OCI-LY7 (cell line): ENCODE measurements at places on chromosomes 1 and 21.

GRCh38 chr1:116273042-116273783, 99.8 kb upstream of the ATP1A1 start:
- DNase-seq, result no peak

- no peak for DNase-seq
Measured at GRCh38 chr1:173176246-173176645, 30.9 kb downstream of the TNFSF4 start.

DNA sequence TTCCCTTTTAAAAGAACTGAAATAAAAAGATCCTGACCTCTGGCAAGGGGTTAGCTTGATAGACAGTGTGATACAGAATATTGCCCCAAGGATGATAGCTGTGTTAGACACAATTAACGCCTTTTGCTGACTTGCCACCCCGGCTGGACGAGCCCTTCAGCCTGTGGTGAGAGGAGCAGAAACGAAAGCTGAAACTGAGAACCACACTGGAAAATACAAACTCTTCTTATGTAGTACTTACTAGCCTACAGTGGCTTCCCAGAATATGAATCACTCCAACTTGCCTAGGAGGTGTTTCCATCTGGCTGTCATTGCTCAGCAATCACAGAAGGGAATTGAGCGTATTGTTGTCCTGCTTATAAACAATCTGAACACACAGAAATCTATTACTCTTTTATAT, 22.9 kb downstream of the SAMSN1 start:
- no peak for DNase-seq

DNA sequence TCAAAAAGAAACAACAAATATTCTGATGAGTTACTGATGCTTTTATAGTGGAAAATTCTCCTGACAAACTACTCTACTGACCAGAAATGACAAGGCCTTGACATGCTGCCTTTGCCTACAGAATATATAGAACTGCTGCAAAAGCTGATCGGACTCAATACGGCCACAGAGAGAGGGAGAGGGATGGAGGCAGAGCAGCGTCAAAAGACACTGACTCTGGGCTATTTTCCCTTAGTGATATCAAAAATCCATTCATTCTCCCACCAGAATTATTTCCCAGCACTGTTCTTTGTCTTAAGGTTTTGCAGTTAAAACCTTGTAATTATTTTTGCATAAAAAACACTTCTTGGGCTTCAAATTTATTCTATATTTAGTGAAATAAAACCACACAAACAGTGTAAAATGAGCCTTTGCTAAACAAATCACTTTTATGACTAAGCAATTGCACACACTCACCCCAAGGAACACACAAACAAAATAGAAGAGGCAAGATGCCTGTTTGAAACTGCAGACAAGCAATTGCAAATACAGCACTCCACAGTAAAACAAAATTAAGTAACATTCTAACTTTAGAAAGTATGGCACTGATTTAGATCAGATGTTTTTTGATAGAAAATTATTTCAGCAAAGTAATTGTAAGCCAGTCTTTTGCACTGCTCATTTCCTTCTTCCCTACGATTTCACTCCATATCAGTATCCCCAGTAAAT, 1036.4 kb downstream of the ADGRL2 start:
- DNase-seq, result no peak

- no peak for DNase-seq
Measured at GRCh38 chr1:115183158-115183557, 93.9 kb upstream of the TSPAN2 start.
